ENCODE measurements at places on chromosomes 1 and 21.

DNA sequence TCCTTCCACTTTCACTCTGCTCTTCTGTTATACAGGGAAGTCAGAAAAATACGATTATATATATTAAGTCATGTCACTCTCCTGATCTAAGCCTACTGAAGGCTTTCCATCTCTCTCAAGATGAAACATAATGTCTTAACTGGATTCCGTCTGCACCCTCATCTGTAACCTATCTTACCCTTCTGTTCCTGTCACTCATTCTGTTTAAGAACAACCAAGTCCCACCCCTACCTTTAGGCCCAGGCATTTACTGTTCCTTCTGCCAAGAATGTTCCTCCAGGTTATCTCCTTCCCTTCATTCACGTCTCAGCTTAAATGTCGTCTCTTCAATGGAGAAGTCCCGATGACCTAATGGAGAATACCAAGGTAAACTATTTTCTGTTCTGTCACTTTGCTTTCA is 1802.4 kb downstream of the MRPL39 start:
- no peak for DNase-seq

- no peak for DNase-seq
These were observed 21.0 kb downstream of the SLC19A1 start for GRCh38 chr21:45521241-45521640.

GRCh38 chr1:181061891-181062835 is 26.3 kb upstream of the IER5 start:
- DNase-seq = no peak

- DNase-seq = no peak
These were observed 29.6 kb downstream of the DUSP10 start for GRCh38 chr1:221712198-221712684.

- no peak for DNase-seq
These were observed 193.1 kb downstream of the ST6GALNAC3 start for GRCh38 chr1:76267631-76268030.

- DNase-seq = no peak
These were observed 76.3 kb downstream of the NPHP4 start for GRCh38 chr1:5915587-5916571.

DNA sequence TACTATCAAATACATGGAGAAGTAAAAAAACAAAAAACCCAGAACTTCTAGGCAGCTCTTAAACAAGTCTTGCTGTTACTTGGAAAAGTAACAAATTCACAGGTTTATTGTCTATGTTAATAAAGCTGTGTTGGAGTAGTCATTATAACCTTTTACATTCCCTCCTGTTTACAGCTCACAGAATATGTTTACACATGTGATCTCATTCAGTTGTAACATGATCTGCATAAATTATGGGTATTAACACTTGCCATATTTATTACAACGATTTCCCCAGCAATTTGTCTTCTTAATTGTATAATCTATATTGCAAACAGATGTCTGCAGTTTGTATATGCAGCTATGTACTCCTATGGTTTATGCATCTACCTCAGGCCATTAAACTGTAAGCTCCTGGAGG is 28.6 kb downstream of the ERG start:
- no peak for DNase-seq

GRCh38 chr1:61776091-61776490 is 33.8 kb downstream of the PATJ start:
- no peak for DNase-seq

DNA sequence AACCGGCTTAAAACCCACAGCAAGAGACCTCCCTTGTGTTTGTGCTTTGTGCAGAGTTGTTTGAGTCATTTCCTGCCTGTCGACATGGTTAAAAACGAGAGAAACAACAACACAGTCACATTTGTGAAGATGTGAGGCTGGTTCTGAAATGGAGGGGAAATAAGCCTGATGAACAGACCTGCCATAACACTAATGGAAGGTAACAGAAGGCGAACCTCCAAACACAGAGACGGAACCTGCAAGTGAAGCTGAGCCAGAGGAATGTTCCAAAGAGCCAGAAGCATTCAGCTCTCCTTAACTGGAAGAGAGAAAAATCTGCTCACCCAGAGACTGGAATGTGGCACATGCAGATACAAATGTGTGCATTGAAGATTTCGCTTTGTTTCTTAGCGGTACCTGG is 53.2 kb upstream of the RAVER2 start:
- DNase-seq = no peak

DNA sequence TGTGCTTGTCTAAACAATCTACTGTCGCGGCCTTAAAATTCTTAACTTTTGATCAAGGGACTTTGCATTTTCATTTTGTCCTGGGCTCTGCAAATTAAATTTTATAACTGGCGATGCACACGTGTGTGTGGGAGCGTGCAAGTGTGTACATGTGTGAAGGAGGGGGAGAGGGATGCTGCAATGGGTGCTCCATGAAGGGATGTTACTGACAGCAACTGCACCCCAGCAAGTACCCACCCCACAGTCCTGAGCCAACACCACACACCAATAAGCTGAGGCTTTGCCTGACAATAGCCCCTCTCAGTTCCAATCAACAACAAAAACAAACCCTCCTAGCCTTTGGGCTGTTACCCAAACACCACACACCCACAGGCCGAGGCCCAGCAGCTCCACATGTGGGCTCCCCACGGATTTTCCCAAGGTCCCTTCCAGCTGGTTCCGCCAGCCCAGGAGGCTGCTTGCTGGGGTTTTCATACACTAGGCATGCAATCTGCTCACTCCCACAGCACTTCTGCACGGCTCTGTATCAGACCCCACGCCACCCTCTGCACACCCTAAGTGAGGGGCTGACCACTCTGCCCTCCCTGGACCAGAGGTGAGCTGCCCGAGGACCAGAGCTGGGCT is 32.8 kb upstream of the IFFO2 start:
- no peak for DNase-seq

DNA sequence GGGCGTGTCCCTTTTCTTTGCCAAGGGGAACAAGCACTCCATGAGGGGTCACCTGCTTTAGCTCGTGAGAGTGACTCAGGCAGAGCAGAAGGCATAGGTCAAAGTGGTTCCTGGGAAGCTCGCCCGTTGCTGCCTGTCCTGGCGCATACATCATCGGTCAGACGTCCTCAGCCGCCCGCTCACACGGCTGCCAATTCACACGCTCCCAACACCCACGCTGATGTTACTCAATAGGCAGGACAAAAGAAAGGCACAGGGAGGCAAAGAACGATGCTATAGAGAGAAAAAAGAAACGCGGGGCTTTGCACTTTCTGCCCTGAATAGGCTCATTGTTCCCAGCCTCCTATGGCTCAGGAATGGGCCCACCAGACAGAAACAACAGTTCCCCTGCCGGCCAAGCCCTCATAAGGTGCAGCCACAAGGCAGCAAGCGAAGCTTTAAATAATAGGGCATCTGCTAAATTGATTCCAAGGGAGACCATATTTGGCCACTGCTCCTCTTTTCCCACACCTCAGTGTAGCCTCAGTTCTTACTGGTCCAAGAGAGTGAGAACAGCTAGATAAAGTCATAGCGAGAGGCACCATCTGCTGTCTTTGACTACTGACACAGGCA is 38.7 kb downstream of the VTCN1 start:
- no peak for DNase-seq

- no peak for DNase-seq
These were observed 953 bp downstream of the TRIM46 start for GRCh38 chr1:155174324-155175280.

GRCh38 chr1:160949881-160950280 is 4.7 kb downstream of the ITLN2 start:
- no peak for DNase-seq

- DNase-seq = no peak
These were observed 1226.1 kb downstream of the NCAM2 start for GRCh38 chr21:22224261-22224660.

DNA sequence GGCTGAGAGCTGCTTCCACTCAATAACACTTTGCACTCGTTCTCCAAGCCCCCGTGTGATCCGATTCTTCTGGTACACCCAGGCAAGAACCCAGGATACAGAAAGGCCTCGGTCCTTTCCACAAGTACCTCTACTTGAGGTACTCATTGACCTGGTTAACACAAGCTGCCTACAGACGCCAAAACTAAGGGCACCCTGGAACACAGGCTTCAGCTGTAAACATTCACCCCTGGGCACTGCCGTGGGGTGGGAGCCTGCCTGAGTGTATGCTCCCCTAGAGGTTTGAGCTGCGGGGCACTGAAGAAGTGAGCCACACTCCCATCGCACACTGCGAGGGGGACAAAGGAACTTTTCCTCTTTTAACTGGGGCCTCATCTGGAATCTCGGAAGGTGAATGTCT is 30.5 kb downstream of the LRRC3 start:
- DNase-seq = no peak

DNA sequence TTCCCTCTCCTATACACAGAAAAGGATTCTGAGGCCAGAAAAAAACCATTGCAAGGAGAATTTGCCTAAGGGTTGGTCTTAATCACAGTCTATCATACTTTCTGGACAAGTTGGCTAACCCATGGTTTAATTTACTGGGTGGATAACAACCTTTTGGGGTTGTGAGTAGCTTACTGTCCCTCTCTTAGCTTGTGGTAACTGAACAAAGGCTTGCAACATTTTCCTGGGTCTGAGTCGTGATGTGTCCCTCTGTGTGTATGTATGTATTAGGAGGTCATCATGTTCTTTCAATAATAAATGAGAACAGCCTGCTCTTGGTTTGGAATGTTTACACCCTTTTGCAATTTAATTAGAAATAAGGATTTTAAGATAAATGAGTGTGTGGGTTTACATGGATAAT is 36.7 kb downstream of the PAPPA2 start:
- no peak for DNase-seq

DNA sequence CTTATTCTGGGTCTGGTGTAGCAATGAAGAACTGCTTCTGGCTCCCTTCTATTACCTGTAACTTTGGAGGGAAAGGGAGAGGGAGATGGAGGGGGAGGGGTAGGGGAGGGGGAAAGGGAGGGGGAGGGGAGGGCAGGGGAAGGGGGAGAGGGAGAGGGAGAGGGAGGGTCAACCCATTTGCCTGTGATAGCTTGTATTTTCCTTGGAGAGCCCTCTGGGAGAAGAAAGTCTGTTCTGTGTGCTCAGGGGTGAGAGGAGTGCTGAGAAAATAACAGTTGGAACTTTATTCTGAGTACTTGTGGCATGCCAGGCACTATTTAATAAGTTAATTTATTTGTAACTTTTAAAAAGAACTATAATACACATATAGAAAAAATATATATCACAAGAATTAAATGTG is 70.7 kb upstream of the TSPAN2 start:
- no peak for DNase-seq

- no peak for DNase-seq
These were observed 125.2 kb downstream of the MAGI3 start for GRCh38 chr1:113515498-113515897.

GRCh38 chr1:204591473-204592090 is 75.4 kb downstream of the MDM4 start:
- no peak for DNase-seq

- no peak for DNase-seq
These were observed 205.2 kb downstream of the MATN1 start for GRCh38 chr1:30518186-30518585.

DNA sequence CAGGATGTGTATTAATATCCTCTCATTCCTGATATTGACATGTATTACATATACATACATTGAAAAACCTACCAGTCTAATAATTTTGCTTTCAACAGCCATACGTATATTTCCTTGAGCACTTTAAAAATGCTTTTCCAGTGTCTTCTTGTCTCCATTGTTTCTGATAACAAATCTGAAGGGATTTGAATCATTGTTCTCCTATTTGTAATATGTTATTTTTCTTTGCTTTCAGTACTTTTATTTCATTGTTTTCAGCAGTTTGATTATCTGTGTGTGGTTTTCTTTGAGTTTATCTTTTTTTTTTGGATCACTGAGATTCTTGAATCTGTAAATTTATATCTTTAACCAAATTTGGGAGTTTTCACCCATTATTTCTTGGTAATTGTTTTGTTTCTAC is 65.3 kb downstream of the RABGAP1L start:
- DNase-seq = no peak

- DNase-seq = no peak
These were observed 2.0 kb downstream of the AGRN start for GRCh38 chr1:1021920-1022259.

- DNase-seq = no peak
These were observed 80.9 kb downstream of the TLR5 start for GRCh38 chr1:223062177-223062576.

DNA sequence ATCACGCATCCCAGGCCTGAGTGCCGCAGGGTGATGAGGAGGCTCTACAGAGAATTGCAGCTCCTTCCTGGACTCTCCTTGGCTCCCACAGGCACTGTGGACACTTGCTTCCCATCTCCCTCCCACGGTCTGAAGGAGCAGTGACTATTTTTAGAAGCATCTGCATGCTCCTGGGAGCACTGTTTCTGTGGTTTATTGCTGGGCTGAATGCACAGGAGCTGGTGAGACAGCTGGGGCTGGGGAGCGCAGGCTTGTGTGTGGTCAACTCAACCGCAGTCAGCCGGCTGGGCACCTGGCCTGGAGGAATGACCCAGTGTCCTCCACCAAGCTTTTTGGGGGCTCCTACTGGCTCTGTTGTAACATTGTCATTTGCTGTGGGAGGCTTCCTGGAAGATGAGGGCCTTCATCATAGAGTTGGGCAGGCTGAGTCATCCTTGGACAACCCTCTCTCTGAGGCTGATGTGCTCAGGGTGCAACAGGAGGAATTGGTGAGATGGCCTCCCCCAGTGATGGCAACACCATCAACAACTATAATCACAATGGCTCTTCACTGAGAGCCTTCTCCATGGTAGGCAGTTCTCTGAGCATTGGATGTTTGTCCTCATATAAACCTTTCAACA is 1.7 kb downstream of the NFASC start:
- DNase-seq = no peak

GRCh38 chr1:239155466-239156091 is 230.8 kb upstream of the CHRM3 start:
- peak; percentile 37 for DNase-seq

GRCh38 chr1:37513795-37514349 is 694 bp downstream of the MEAF6 start:
- DNase-seq = no peak

DNA sequence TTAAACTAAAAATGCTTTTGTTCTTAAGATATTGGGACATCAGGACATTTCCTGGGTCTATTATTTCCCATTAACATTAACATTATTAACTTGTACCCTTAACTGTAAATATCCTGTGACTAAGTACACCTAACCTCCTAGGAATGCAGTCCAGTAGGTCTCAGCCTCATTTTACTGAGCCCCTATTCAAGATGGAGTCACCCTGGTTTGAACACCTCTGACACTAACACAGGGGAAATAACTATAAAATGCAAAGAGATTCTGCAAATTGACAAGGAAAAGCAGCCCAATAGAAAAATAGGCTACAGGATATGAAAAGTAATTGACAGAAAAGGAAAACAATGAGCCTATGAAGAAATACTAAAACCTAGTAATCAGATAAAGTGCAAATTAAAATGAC is 11.6 kb upstream of the NCMAP start:
- no peak for DNase-seq
